ENCODE measurements at places on chromosomes 3 and 15.

- no peak for DNase-seq
Measured at GRCh38 chr3:194093842-194094241, 42.1 kb upstream of the HES1 start.

DNA sequence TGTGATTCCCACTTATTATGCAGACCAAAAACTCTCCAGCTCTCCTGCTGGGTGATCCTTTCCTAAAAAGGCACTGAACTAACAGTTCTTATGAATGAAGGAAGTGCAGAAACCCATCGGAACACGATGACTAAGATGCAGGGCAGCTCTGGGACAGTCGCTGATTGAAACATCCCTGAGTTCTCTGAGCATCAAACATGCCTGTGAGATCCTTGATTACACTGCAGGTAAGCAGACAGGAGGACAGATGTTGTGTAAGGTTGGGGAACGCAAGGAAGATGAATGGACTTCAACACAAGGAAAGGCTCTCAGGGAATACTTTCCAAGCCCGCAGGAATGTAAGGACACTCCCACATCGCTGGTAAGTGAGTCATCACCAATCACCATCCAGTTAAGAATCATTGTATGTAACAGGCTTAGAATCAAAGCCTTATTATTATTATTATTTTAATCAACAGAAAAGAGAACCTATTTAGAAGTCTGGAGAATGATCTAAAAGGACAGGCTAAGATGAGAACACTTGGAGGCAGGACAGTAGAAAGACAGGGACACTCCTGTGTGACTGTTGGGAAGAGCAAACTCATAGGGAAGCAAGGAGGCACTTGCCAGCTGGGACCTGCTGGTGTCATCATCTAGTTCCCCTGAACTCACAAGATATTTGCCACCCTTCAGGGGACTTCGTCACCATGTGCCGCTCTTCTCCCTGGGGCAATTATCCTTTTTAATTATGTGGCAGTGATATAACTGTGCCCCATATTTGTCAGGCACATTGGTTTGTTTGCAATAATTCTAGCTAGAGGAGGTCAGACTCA is 26.0 kb downstream of the TMEM158 start:
- DNase-seq = no peak

DNA sequence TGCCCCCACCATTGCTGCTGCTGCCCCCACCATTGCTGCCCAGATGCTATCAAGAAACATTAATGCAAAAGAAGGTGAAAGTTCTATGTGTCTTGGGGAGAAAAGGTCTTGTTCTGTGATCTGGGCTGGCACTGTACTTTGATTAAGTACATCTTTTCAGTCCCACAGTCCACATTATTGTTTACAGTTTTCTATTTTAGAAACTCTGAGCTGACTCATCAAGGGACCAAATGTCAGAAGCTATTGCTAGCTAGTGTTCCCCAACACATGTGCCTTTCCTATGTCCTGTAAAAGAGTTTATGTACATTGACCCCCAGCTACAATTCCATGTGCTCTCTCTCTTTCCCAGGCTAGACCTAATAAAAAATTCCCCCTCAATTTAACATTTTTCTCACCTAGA is 264.7 kb upstream of the NECTIN3 start:
- no peak for DNase-seq

GRCh38 chr3:8981700-8982099 is 18.4 kb upstream of the RAD18 start:
- no peak for DNase-seq

GRCh38 chr3:101778385-101779046 is 495 bp upstream of the NXPE3 start:
- no peak for DNase-seq

- DNase-seq = no peak
Measured at GRCh38 chr3:100169201-100169920, 55.1 kb upstream of the FILIP1L start.

GRCh38 chr3:107705046-107705445 is 182.3 kb downstream of the BBX start:
- no peak for DNase-seq

GRCh38 chr3:106197532-106198194 is 328.9 kb upstream of the CBLB start:
- no peak for DNase-seq

- no peak for DNase-seq
Measured at GRCh38 chr3:16290827-16291196, 25.8 kb downstream of the OXNAD1 start.

- no peak for DNase-seq
Measured at GRCh38 chr15:65460741-65461347, 38.1 kb upstream of the IGDCC4 start.

DNA sequence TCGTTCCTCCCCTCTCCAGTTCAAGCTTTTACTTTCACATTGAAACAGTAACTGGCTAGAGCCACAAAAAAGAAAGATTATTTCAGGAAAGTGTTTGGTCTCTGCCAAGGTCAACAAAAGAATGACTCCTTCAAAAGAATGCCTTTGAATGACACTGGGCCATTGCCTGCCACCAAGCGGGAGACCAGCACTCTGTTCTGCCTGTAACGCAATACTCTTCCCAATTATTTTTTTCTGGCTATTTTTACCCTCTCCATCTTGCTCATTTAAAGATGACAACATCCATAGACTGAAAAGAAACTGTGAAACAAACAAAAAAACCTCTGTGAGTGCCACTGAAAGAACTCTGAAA is 37.3 kb downstream of the EHHADH start:
- peak; percentile 49 for DNase-seq

DNA sequence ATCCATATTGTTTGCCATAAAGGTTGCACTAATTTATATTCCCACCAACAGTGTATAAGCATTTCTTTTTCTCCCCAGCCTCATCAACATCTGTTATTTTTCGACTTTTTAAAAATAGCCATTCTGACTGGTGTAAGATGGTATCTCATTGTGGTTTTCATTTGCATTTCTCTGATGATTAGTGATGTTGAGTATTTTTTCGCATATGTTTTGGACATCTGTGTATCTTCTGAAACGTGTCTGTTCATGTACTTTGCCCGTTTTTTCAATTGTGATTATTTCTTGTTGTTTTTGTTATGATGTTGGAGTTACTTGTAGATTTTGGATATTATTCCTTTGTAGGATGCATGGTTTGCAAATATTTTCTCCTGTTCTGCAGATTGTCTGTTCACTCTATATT is 46.5 kb downstream of the TP63 start:
- DNase-seq = no peak

DNA sequence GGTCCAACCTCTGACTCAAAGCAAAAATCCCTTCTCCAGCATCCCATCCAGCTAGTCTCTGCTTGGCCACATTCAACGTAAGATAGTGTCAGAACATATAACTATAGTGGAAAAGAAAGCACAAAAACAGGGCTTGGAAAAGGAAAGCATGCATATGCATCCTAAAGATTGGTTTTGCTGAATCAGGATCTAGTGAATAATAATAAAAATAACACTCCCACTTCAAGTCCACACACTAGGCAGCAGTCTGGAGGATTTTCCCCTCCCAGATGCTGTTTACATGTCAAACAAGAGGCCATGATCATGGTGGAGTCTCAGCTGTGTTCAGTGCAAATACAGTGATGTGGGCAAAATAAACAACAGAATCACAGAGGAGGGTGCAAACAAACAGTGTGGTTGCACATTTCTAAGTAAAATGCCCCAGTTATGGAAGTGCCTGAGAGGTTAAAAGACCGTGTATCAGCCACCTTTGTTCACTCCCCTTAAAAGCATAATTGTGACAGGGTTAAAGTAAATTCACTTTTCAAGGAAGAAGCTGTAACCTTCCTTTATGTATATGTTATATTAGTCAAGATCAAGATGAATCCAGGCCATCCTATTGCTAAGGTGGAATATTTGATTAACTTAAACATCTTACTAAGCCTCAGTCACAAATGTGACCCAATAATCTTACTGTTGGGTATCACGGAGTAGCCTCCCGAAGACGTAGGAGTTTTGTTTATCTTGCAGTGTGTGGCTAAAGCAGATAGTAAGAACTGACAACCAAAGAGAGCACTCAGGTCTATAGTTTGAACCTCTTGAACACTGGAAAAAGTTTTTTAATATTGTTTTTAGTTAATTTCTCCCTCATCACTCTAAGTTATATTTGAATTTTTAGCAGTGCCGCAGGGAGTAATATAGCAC is 424.5 kb downstream of the SOX2 start:
- DNase-seq = no peak

DNA sequence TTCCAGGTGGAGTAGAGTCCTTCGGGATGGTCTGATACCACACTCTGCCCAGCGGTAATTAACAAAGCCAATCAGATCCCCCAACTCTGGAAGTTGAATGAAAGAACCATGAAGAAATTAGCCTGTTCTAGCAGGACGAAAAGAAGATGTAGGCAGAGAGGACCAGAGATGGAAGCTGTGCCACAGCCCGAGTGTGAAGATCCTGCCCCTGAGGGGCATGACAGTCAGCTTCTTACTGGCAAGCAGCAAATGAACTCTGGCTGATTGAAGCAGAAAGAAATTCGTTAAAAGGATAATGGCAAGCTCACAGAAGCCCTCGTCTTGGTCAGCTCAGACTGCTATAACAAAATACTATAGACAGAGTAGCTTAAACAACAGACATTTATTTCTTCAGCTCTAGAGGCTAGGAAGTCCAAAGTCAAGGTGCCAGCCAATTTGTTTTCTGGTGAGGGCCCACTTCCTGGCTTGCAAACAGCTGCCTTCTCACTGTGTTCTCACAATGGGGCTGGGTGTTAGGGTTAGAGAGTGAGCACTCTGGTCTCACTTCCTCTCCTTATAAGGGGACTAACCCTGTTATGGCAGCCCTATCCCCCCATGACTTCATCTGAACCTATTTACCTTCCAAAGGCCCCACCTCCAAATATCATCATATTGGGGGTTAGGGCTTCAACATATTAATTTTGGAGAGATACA is 307.1 kb downstream of the VPS13C start:
- no peak for DNase-seq

- DNase-seq = no peak
Measured at GRCh38 chr15:36960179-36960946, 140.0 kb downstream of the MEIS2 start.

DNA sequence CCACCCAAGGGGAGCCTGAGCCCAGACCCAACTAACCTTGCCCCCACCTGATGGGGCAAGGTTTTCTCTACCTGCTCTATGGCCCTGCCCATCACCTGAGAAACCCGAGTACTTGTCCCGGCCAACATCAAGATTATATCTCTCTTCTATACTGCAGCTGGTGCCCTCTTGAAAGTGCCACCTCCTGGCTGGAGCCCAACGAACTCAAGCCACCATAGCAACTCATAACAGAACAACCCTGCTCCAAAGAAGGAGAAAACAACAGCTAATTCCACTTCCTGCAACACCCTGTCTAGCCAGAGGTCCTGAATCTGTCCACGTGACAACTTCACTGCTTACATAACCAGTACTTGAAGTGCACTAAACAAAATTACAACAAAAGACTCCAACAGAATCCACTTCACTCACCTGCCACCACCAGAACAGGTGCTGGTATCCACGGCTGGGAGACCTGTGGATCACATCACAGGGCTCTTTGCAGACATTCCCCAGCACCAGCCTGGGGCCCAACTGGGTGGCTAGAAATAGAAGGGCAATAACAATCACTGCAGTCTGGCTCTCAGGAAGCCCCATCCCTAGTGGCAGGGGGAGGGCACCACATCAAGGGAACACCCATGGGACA is 49.2 kb downstream of the PIERCE2 start:
- DNase-seq = no peak

- no peak for DNase-seq
Measured at GRCh38 chr3:189942948-189943347, 177.7 kb downstream of the P3H2 start.

- DNase-seq = no peak
Measured at GRCh38 chr3:197907196-197907595, 42.8 kb upstream of the RPL35A start.

DNA sequence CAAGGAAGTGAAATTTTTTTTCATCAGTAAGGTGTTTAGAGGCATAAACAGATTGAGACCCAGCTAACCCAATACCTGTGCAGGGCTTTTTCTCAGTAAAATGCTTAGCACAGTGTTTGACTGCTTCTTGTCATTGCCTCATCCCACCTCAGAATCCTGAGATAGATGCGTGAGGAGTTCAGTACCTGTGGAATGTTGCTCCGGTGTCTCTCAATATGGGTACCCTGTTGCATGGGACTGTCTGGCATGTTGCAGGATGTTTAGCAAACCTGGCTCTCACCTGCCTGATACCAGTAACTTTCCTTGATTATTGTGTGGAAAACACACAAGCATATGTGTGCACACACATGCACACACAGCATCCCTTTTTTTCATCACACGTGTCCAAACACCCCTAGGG is 128.4 kb downstream of the MCTP2 start:
- DNase-seq = no peak

DNA sequence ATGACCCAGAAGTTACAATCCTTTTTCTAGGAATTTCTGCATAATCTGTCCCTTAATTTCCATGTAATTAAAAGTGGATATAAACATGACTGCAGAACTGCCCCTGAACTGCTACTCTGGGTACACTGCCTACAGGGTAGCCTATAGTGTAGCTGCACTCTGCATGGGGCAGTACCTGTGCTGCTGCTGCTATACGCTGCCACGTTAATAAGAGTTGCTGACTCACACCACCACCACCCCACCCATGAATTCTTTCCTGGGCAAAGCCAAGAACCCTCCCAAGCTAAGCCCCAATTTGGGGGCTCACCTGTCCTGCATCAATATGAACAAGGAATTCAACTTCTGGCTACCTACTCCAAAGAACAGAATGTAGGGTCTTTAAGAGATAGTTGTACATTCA is 13.9 kb downstream of the HDGFL3 start:
- no peak for DNase-seq

GRCh38 chr3:139455855-139456254 is 20.5 kb downstream of the RBP2 start:
- DNase-seq = no peak

- DNase-seq = no peak
Measured at GRCh38 chr3:14237457-14237856, 58.8 kb downstream of the LSM3 start.

DNA sequence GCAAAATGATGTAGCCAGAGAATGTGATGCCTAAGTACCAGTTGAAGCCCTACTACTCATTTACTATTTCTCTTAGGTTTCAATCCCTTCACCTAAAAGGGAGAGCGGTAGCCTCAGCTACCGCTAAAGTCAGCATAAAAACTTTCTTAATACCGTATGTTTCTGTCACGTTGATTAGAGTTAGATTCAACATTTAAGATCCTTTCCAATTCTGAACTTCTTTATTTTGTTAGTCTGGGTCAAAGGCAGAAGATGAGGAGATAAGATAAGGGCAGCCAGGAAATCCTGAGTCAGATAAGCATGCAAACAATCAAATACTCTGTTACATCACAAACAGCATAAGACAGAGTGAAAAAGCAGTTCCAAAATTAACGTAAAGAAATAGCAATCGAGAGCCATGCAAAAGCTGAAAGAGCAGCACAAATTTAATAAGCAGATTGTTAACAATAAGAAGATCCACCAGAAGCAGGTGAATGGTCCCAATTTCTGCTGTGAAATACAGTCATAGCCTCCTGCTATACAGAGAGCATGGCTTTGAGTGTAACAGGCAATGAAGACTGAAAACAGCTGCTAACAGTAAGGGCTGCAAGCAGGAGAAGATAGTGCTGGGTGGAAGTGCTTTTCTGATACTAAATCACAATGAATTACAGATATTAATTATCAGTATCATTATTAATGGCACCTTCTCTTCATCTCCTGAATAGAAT is 3.0 kb downstream of the TMEM207 start:
- DNase-seq = no peak

- no peak for DNase-seq
Measured at GRCh38 chr15:58805095-58805494, 34.0 kb downstream of the MINDY2 start.

Data from hippocampal formation (tissue), 2 donors.